ENCODE measurements at places on chromosomes 3 and 15.

- no peak for DNase-seq
These were observed 357.1 kb upstream of the KCNH8 start for GRCh38 chr3:18791182-18791581.

- DNase-seq, result no peak
These were observed 127.4 kb upstream of the FEZF2 start for GRCh38 chr3:62500556-62501288.

DNA sequence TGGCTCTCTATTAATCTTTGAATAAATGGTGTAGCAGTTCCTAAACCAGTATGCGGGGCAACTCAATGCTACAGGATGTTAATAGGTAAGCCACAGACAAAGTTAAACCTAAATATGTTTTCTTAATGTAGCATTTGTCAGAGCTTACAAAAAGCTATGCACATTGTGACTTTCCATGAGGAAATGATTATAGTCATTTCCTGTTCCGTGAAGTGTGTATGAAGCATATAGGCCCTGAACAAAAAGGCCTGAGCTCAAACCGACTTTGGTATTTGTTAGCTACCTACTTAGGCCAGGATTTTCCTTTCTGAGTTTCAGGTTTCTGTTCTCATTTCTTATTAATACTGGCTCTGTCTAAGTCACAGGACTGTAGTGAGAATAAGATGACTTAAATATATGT lies 14.2 kb downstream of the ZNF80 start:
- DNase-seq, result no peak

GRCh38 chr3:128170866-128171516 lies 17.7 kb downstream of the EEFSEC start:
- no peak for DNase-seq

DNA sequence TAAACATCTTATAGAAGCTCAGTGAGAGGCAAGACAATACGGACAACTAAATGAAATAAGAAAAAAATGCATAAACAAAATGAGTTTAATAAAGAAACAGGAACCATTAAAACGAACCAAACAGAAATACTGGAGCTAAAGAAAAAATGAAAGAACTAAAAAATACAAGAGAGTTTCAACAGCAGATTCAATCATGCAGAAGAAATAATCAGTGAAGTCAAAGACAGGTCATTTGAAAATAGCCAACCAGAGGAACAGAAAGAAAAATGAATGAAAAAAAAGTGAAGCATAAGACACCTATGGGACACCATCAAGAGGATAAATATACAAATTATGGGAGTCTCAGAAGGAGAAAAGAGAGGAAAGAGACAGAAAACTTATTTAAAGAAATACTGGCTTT lies 42.5 kb upstream of the PRR20G start:
- DNase-seq, result no peak

GRCh38 chr3:143843587-143843986 lies 4.7 kb downstream of the SLC9A9 start:
- DNase-seq, result no peak

GRCh38 chr3:106963442-106963841 lies 413.8 kb upstream of the CCDC54 start:
- DNase-seq, result no peak

GRCh38 chr3:18351069-18351628 lies 74.0 kb downstream of the SATB1 start:
- no peak for DNase-seq

GRCh38 chr3:183324083-183324482 lies 71.0 kb downstream of the B3GNT5 start:
- no peak for DNase-seq

GRCh38 chr15:98905963-98906711 lies 101.5 kb downstream of the PGPEP1L start:
- DNase-seq, result no peak

DNA sequence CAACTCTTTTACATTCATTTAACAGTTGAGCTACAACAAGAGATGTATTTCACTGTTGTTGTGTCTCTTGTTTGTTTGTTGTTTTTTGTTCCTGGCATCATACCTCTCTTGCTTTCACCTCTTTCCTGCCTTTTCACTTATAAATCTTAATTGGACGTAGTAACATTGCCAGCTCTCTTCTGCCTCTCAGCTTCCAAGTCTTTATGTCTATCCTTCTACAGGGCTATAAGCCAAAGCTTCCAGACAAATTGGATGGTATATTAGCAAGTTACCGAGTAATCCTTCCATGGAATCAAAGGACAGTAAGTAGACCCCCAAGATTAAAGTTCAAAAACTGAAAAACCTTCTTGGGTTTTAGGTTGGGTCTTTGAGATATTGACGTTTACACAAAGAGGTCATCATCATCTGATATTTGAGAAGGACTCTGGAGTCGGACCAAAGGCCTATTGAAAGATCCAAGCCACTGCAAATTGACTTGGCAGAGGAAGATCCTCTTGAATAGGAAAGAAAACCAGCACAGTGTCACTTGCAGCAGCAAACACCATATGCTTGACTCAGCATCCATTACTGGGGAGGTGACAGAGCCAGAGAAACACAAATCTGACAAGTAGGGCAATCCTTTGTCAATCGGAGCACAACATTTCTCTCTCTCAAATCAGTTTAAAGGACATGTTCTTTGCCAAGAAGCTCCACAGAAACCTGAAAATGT lies 648.5 kb upstream of the NR2F2 start:
- DNase-seq, result no peak

DNA sequence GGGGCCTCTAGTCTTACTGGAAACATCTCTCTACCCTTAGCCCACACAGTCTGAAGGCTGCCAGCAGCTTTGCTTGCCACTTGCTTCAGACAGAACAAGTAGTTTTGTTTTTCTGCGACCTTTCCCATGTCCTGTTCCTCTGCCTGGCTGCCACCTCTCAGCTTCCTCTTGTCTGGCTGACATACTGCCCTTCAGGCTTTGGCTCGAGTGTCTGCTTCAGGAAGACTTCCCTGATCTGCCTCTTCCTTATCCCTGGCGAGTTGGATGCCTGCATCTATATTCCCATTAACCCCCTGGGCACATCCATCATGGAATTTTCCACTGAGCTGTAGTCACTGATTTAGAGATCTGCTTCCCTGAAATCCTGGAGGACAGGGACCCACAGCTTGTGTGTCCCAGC lies 25.1 kb upstream of the CPNE9 start:
- DNase-seq, result no peak

- no peak for DNase-seq
These were observed 59.6 kb upstream of the CASR start for GRCh38 chr3:122123850-122124249.
